Stimulated activated CD8-positive, alpha-beta memory T cell treated with anti-CD3 and anti-CD28 coated beads, Interleukin-2, amount 100 ng/mL, for 48 hours (primary cell): ENCODE measurements at places on chromosomes 6 and 20.

DNA sequence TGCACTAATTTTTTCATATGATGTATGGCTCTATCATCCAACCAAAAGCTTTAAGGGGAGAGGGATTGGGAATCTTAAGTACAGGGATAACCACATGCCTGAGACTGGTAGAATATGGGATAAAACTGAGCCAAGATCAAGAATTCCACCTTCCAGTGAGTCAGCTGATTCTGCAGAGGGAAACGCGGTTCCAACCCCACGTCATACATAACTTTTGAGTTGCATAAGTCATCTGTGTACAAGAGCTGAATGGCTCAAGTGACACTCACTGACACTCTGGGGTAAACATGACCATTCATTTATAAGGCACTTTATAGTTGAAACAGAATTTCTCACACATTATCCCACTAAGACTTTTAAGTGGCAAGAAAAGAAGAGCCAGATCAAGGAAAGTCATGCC lies 16.4 kb downstream of the TRIM27 start:
- no peak for DNase-seq

DNA sequence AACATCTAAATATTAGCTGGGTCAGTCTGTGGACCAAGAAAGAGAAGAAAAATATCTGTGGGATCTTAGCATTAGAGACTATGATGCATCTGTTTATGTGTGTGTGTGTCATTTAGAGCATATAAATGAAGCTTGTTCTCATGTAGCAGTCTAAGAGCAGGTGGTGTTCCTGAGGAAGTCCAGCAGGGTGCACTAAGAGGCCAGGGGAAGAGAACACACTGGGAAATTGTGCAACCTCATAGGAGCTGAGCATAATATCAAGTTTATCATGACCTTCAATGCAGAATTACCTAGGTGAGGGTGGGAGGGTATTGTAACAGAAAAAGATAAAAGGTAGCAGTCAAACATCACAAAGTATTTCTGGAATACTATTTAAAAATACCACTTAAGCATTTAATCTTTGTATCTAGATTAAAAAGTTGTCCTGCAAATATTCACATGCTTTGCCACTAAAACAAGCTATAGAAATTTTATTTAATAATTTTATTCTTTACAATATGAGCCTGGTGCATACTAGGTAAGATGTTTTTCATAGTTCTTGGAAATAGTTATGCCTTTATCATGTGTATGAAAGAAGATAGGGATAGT lies 80.5 kb downstream of the SMPDL3A start:
- DNase-seq: no peak

- DNase-seq: no peak
These were observed 26.1 kb downstream of the DUSP22 start for GRCh38 chr6:318243-318890.

DNA sequence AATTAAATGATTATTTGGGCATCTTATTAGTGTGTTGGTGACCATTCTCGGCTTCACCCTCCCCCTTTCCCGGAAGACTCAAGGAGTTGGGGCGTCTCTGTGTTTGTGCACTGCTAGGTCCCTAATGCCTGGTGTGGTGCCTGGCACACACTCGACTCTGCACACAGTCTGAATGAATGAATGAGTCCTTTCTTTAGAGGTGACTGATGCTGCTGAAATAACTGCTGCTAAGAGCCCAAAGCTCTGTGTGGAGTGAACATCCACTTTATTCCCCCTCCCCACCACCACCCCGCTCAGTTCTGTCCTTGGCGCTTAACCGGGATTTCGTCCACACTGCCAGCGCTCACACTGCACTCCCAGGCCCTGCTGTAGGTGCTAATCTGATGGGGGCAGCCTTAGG lies 1.2 kb upstream of the PHACTR3 start:
- no peak for DNase-seq

DNA sequence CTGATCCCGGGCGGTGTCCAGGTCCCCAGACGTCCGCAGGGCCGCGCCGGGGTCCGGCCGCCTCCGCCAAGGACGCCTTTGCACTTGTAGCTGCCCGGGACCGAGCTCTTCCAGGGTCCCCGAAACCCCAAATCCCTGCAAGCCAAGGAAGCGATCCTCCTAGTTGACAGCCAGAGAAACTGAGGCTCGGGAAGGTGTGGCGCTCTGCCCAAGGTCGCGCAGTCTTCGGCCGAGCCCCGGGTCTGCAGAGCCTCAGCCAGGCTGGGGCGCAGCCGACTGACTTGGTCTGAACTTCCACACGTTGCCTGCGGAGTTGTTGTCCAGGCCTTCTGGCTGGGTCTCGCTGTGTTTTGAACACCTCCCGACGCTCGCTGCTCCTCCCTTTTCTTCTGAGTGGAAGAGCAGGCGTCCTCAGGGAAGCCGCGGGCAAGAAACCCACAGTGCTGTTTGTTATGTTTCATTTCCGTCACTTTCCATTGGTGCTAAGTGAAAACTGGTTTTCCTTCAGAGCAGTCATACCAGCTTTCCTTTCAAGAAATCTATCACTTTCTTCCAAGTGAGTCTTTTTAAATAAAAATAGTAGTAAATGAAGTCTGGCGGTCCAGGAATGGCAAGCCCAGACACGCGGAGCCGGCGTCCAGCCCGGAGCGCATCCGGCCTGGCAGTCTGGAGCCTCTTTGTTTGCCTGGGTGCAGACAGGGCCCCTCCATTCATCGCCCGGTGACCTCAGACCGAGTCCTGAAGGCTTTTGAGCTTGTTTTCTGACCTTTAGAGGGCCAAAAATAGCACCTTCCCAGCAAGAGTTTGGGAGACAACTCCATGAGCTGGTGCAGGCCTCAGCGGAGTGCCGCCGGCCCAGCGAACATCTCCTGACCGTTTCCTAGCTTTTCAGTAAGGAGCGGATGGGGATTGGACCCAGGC lies 698 bp downstream of the FAM210B start:
- no peak for DNase-seq

GRCh38 chr6:136723780-136724179 lies 68.5 kb downstream of the MAP3K5 start:
- peak; percentile 2 for DNase-seq

- DNase-seq: no peak
These were observed 51.8 kb upstream of the MYB start for GRCh38 chr6:135129136-135129856.
